NCI-H446 (cell line): ENCODE measurements at places on chromosomes 11 and 22.

DNA sequence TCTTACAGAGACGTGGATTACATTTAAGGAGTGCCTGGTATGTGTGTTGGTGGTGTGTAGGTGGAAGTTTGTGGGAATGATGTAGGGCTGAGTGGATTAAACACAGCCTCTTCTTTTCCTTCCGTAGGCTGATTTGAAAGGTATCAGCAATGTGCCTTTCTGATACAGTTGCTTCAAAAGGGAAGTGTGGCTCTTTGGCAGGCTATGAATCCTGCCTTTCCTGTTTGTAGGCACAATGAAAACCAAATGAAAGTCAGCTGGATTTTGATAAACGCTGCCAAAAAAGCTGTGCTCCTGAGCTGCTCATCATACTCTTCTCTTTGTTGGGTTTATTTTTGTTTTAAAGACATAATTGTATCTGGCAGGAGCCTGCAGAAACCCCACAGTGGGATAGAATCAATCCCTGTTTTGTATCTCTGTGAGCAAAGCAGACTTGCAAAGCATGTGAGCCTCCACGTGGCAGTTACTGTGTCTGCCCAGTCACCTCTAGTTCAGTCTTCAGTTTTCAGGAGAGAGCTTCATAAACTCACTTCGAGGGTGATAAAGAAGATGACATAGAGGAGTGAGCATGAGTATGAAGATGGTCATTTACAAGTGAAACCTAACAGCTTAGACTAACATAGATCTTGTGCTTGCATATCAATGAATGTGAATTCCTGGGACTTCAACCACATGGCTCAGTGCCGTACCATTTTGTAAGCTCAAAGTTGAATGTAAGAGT lies 655.7 kb upstream of the KIRREL3 start:
- DNase-seq, result no peak

DNA sequence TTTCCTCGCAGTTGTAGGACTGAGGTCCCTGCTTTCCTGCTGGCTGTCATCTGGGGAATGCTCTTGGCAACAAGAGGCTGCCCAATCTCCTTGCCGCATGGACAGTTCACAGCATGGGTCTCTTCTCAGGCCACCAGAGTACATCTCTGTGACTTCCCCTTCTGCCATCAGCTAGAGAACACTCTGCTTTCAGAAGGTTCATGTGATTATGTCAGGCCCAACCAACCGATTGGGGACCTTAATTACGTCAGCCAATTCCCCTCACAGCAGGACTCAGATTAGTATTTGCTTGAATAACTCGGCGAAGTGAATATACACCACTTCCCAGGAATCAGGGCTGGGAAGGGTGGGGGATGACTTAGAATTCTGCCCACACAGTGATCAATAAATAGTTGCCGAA lies 61.9 kb upstream of the CSNK2A3 start:
- DNase-seq, result peak; percentile 8

GRCh38 chr11:95485115-95485900 lies 254.3 kb upstream of the SESN3 start:
- no peak for DNase-seq

- DNase-seq, result no peak
Measured at GRCh38 chr11:13235895-13236294, 41.7 kb upstream of the BMAL1 start.

- DNase-seq, result no peak
Measured at GRCh38 chr11:108589136-108589535, 4.4 kb downstream of the EXPH5 start.

GRCh38 chr11:46444305-46444704 lies 52.7 kb upstream of the CHRM4 start:
- DNase-seq, result no peak

GRCh38 chr11:102575012-102575411 lies 44.5 kb upstream of the MMP7 start:
- DNase-seq, result no peak

- DNase-seq, result no peak
Measured at GRCh38 chr11:44029977-44030911, 17.5 kb upstream of the ACCSL start.

GRCh38 chr11:35089666-35090065 lies 49.3 kb upstream of the CD44 start:
- no peak for DNase-seq

DNA sequence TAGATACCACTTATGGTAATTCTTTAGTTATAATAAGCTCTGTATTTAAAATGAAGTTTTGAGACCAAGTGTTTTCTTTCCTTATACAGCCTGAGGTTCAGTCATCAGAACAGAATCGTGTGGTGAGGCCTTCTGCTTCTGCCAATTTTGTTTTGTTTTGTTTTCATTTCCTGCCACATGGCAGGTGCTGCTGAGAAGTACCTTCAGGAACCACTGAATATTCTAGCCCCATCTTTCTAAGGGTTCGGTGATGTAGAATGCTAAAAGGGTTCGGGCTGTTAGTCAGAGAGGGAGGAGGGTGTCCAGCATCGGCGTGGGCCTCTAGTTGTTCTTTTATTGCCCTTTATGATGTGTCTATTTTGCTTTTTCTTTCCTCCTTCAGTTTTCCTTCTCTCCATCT lies 25.8 kb downstream of the TNRC6B start:
- no peak for DNase-seq

DNA sequence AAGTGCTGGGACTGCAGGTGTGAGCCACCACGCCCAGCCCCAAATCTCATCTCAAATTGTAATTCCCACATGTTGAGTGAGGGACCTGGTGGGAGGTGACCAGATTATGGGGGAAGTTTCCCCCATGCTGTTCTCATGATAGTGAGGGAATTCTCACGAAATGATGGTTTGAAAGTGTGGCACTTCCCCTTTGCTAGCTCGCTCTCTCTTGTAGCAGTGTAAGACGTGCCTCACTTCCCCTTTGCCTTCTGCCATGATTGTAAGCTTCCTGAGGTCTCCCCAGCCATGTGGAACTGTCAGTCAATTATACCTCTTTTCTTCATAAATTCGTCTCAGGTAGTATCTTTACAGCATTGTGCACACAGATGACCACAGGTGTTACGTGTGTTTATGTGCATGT lies 357.8 kb downstream of the CADM1 start:
- no peak for DNase-seq

- DNase-seq, result no peak
Measured at GRCh38 chr11:2582351-2582945, 117.3 kb downstream of the KCNQ1OT1 start.

DNA sequence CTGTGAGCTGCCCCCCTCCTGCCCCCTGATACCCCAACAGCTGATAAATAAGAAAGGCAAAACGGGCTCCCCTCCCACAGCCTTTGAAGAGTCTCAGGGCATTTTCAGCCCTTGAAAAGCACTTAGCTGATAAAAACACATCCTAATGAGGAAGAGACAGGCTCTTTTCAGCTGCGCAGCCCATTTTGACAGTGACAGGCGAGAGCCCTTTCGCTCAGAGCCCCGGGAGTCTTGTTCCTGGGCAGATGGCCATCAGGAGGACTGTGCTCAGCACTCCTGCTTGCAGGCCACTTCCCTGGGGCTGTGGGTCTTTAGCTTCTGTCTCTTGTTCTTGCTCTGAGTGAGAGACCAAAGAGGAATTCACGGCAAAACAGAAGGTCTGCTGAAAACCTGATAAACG lies 757.2 kb downstream of the BRD1 start:
- no peak for DNase-seq

- no peak for DNase-seq
Measured at GRCh38 chr11:12161137-12161536, 50.7 kb downstream of the MICAL2 start.

DNA sequence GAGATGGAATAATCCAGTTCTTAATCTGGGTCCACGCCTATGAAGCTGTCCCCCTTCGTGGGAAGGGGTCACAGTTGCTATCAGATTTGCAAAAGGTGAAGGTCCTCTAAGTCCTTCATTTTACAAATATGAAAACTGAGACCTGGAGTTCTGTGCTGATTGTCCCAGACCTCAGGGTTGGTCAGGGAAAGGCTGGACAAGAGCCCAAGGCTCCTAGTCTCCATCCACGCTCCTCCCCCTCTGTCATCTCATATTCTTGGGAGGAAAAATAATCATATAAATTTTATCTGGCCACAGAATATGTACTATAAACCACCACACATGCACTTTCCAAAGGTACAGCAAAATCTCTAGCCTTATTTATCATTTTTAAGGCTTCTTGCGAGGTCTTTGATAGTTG lies 5.5 kb downstream of the PACSIN2 start:
- DNase-seq, result no peak

DNA sequence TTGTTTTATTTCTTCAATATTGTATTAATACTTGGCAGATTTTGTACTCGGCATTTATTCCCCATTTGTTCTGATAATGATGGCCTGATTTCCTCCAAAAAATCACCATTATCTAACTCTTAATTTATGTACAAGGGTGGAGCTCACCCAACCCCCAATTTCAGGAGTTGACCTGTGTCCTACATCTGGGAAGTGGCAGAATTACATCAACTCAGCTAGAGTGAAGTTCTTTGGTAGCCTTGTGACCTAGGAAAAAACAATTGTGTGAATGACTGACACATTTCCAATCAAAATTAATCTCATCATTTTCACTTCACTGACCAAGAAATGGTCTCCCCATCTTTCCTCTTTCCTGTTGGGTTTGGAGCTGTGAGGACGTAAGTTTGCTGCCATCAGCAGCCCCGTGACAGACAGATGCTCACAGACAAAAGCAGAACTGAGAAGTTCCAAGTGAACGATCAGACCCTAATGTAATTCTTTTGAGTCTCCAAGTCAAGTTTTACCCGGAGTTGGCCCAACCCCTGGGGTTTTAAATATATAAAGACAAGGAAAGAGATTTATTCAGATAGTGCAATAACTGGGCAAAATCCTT lies 16.6 kb upstream of the MS4A6E start:
- no peak for DNase-seq

- no peak for DNase-seq
Measured at GRCh38 chr11:121763526-121763925, 310.8 kb upstream of the SORL1-AS1 start.

DNA sequence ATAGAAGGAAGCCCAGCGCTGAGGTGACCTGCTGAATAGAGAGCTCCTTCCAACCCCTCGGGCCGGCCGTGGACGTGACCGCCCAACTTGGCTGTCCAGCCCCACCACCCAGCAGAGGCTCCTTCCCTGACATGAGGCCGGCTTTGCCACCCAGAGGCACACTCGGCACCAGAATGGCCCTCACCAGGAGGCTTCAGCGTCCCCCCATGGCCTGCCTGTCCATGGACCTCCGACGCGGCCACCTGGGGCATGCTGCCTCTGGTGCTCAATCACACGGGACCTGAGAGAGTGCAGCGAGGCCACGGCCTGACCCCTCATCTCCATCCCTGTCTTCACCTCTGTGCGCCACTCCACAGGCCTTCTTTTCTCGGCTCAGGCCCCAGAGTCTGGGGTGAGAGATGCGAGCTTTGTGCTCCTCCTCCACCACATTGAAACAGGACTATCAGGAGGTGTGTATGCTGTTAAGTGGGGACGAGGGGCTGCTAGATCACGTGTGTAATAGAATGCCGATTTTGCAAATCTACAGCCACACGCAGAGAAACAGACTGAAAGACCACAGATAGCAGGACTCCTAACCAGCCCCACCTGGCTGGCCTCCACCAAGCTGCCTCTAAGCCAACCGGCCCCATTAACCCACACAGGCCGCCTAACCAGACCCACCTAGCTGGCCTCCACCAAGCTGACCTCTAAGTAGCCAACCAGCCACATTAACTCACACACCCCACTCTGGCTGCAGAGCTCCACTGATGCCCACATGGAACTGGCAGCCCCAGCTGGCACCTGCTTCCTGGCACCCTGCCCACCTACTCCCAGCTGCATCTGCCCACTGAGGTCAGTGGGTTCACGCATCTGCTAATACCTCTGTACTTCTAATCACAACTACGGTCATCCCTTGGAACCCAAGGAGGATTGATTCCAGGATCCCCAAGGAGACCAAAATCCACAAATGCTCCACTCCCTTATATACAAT lies 20.7 kb downstream of the LINC01488 start:
- DNase-seq, result no peak

DNA sequence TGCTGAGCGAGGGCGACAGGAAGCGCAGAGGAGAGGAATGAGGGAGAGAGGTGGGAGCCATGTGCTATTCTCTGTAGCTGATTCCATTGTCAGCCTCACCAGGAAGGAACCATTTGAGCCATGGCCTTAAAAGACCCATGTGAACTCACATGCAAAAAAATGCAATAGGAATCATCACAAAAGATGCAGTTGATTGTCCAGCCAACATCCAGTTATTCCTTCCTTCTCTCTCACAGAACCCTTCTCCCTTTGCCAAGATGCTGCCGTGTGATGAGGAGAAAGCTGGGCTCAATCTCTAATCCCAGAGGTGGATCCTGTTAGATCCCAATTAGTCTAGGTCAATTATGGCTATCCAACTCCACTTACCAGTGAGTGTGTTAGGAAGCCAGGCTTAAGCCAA lies 58.2 kb upstream of the RRAS2 start:
- no peak for DNase-seq

GRCh38 chr11:40187295-40187694 lies 1272.2 kb downstream of the LRRC4C start:
- no peak for DNase-seq

- DNase-seq, result no peak
Measured at GRCh38 chr11:20597154-20597679, 2.2 kb upstream of the SLC6A5 start.

- no peak for DNase-seq
Measured at GRCh38 chr11:102552447-102553194, 22.1 kb upstream of the MMP7 start.

DNA sequence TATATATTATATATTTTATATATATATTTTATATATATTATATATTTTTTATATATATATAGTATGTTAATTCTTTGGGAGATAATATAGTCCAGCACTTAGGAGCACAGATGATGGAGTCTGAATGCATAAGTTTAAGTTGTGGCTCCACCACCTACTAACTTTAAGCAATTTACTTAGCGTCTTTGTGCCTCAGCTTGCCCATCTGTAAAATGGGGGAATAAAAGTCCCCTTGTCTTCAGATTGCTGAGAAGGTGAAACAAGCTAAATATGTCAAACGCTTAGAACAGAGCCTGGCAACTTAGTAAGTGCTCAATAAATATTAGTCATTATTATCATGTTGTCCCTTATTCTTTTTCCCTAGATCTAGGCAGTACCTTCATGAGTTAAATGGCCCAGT lies 27.5 kb downstream of the DSCAML1 start:
- no peak for DNase-seq

DNA sequence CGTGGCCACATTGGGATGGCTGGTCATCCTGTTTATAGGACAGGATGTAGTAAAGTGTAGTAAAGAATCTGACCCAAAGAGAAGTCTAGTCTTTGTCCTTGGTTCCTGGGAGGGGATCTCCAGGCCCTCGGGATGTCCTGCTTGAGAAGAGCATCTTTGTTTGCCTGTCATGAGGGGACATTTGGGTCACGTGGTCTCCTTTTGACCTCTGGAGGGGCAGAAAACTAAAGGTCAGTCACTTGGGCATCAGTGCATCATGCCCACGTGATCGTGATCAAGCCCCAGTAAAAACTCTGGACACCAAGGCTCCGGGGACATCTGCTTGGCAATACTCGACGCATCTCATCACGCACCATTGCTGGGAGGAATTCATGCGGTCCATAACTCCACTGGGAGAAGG lies 9.1 kb downstream of the SMIM38 start:
- DNase-seq, result no peak
